ENCODE measurements at places on chromosomes 2 and 18.

DNA sequence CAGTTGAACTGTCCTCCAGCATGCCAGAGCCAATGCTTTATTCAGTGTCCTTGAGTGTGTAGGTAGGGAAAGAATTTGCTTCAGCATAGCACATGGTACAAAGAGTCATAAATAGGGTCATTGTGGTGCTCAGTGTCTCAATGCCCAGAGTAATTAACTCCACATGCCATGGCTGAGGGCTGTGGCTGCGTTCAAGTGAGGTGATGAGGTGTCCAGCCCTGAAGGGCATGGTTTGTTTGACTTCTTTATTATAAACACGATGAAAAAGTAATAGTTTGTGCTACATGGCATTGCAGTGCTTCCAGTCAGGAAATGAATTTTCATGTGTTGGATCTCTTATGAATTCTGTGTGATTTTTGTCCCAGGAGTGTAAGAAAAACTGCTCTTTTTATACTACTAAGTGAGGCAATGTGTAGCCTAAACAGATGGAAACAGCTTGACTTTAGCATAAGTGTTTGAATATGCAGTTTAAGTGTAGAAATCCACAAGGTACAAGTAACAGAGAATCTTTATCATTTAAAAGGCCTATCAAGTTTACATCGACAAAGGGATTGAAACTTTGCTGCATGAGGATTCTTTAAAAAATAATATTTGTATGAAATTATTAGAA, 507.9 kb upstream of the CDH2 start:
- no peak for DNase-seq

DNA sequence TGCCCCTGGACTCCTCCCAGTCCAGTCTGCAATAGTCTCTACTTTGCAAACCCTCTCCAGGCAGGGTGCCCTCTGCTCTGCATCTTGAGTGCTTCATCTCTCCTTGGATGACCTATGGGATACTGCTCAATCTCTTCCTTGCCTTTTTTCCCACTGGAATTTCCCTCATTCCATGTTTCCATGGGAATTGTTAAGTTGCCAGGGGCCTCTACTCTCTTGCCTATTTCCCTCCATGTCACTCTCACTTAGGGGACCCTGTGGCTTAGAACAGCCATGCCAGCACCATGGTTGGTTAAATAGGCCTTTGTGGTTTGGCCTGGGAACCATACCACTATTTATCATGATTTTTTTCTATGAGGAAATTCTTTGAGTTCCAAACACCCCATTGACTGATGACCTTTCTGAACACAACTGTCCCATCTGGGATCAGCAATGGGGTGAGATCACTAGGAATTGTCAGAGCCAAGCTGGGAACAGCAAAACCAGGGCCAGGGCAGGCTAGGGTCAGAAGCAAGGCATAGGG, 91.4 kb upstream of the RBMS1 start:
- DNase-seq: no peak

- DNase-seq: no peak
Observed at GRCh38 chr2:53498210-53498609, 269.4 kb upstream of the CHAC2 start.

GRCh38 chr2:104412384-104412783, 441.5 kb upstream of the POU3F3 start:
- no peak for DNase-seq

- DNase-seq: no peak
Observed at GRCh38 chr2:185279999-185280398, 458.6 kb upstream of the FSIP2 start.

- no peak for DNase-seq
Observed at GRCh38 chr18:7980136-7980535, 413.0 kb downstream of the PTPRM start.

GRCh38 chr2:171081649-171082111, 79.0 kb downstream of the TLK1 start:
- no peak for DNase-seq
